Activated naive CD4-positive, alpha-beta T cell (primary cell): ENCODE measurements at places on chromosomes 7 and 10.

GRCh38 chr7:145106001-145106400 lies 270.1 kb upstream of the TPK1 start:
- DNase-seq: no peak

DNA sequence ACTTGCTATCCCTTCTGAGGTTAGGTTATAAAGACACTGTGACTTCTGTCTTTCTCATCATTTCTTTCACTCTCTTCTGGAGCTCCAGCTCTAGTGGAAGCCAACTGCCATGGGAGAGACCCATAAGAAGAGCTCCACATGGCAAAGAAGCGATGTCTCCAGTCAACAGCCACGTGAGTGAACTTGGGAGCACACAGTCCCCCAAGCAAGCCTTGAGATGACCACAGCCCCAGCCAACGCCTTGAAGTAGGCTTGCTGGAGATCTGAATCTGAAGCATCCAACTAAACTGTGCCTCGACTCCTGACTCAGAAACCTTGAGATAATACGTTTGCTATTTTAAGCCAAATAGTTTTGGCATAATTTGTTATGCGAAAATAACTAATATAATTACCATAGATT lies 181.7 kb upstream of the GDF10 start:
- no peak for DNase-seq

- DNase-seq: no peak
Observed at GRCh38 chr10:95785942-95786669, 30.1 kb downstream of the ENTPD1 start.

- no peak for DNase-seq
Observed at GRCh38 chr10:71082960-71083715, 129.2 kb upstream of the UNC5B start.

DNA sequence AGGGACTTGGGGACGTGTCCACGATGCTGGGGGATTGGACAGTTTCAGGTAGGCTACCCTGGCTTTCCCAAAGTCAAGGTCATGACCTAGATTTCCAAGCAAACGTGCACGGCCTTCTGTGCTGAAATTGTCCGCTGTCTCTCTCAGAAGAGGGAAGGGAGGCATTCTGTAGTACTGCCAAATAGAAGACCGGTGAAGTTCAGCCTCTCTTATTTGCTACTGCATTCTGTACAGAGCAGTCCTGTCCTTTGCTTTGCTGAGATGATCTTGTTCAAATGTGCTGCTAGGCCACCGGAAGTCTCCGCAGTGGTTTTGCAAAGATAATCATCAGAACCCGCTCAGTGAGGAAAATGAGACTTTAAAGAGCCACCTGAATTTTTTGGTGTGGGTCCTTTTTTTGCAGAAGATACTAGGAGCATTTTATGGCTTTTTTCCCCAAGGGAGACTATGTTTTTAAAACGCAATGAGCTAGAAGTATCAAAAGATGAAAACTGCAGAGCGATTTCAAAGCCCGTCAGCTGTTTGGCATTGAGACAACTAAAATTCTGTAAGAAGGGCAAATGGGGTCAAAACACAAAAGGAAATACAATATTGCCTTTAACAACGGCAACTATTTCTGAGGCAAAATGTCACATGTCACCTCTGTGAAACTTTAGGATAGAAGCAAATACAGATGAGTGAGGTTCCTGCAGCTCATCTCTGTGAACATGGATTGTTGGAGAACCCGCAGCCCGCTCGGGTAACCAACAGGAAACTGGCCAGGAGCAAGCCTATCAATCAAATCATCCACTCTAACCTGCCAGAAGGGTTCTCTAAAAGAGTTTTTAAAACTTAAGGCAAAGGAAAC lies 1.3 kb upstream of the NMT2 start:
- peak; percentile 20 for DNase-seq

DNA sequence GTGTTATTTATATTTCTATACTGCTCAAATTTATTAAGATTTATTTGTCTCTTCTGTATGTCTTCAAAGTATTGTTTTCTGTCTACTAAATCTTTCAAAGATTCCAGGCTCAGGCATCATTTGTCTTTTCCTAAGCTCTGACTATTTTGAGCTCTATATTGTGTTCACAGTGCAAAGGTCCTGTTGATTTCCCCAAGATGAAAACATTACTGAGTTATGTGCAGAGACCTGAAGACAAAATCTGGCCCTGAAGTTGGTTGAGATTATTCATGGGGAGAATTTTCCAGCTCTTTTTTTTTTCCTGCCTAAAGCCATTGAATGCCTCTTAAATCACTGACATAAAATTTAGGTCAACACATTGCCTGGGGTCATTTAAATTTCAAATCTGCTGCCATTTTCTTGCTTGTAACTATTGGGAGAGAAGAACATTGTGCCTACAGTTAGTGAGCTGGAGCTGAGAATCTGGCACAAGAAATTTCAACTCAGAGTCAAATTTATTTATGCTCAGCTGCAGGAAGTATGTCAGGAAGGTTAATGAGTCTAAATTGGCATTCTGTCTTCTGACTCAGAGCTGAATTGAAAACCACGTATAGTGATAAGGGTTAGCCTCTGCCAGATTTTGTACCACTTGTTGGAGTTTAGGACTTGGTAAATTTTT lies 31.6 kb downstream of the CSTF2T start:
- no peak for DNase-seq

- no peak for DNase-seq
Observed at GRCh38 chr7:85510287-85510686, 323.4 kb upstream of the SEMA3D start.

DNA sequence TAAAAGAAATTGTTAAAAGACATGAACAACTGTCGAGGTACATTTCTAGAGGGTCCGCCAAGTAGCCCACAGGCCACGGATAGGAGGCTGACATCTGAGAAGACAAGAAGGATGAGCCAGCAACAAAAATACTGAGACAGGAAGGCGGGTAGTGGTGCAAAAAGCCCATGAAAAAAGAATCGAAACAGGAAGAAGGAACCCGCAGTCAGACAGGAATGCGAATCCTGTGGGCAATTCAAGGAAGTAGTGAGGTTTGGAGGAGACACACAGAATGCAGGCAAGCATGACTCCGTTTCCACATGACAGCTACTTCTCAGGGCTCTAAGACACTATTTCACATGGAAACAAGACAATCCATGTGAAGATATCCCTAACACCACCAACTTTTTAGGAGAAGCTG lies 125.2 kb downstream of the DOCK4 start:
- no peak for DNase-seq

DNA sequence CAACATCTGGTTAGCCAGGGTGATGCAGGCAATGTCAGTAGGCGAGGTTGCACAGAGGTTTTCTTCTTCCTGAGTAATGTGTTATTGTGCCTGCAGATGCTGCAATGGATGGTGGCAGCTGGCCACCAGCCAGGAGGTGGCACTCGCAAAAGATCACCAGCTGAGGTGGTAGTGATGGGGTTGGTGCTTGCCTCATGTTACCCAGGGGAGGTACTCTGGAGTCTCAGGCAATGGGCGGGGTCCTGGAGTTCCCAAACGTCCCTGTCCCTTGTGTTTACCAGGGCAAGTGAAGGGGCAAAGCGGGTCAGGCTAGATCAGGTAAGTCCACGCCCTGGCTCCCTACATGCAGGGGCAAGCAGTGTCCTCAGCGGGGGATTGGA lies 21.1 kb downstream of the CLRN3 start:
- no peak for DNase-seq

- DNase-seq: no peak
Observed at GRCh38 chr10:306675-307185, 171.5 kb downstream of the ZMYND11 start.

DNA sequence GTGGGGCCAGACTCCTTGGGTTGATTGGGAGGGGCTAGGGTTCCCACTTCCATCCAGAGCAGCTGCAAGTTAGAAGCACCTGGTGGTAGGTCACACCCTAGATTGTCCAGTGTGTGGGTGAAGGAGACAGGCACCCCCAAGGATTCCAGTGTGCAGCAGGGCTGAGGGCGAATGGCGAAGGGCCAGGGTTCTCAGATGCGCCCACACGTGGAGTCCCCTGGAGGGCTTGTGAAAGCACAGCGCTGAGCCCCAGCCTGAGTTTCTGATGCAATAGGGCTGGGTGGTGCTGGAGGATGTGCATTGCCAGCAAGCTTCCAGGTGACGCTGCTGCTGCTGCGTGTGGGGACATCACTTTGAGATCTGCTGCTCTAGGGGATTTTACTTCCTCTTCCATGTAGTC lies 25.4 kb downstream of the TBATA start:
- no peak for DNase-seq

DNA sequence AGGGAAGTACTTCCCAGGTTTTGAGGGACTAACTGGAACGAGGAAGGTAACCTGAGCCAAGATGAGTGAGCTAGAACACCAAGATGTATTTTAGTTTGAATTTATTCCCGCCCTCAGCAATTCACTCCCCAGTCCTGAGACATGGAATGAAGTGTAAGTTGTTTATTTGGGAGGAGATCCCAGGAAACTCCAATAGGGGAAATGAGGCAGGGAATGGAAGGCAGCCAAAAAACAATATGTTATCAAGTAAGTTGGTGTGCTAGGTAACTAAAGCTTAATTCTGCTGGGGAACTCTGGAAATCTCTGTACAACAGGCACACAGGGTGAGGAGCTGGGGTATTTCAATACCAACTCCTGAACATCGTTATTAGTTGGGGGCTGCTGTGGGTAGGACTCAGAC lies 189.7 kb upstream of the HDAC9 start:
- no peak for DNase-seq

GRCh38 chr10:96390460-96390864 lies 31.7 kb upstream of the OPALIN start:
- DNase-seq: no peak

- no peak for DNase-seq
Observed at GRCh38 chr7:103856929-103857328, 132.5 kb downstream of the RELN start.

GRCh38 chr10:6602700-6603084 lies 22.6 kb upstream of the PRKCQ start:
- DNase-seq: no peak

DNA sequence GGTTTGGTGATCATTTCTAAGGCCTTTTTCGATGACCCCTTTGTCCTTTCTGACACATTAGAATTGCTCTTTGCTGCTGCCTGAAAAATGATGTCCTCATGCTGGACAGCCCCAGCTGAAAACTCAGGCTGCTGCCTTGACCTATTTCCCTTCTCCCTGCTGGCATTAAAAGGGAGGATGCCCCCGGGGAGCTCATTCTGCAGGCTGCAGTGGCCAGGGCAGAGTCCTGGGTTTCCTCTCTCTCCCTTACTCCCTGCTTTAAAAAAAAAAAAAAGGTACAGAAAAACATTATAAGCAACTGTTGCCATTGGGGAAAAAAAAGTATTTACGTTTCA lies 35.4 kb downstream of the LRRC4 start:
- DNase-seq: no peak

DNA sequence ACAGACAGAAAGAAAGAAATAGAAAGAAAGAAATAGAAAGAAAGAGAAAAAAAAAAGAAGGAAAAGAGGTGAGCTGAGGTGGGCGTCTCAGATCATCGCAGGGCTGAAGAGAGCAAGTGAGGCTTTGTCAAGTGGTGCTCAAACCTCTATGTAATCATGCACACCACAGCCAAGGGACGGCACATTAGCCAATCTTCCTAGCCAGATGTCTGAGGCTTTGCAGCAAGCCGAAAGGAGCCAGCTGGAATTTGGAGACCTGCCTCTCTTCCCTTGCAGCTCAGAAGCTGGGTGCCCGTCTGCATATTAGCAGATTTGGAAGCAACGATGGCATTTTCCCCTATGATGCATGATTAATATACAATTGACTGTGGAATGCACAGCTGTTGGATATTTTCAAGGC lies 52.5 kb downstream of the ADRA2A start:
- DNase-seq: no peak

GRCh38 chr7:151188252-151188542 lies 1.1 kb upstream of the ASB10 start:
- DNase-seq: no peak

DNA sequence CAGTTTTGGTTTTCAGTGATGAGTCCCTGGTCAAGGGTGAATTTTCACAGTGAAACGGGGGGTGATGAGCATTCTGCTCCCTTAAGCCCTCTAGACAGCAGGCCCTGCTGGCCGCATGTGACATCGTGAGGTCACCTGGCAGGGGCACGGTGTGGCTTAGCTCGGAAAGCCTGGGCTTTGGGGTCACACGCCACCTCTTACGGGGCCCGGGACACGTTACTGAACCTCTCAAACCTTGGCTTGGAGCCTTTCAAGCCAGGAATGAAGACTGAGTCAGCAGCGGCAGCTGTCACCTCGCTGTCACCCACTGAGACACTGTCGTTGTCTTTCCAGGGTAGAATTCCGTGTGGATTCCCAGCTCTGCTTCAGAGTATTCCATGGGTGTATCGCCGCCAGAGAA lies 4.1 kb downstream of the GET4 start:
- DNase-seq: no peak

DNA sequence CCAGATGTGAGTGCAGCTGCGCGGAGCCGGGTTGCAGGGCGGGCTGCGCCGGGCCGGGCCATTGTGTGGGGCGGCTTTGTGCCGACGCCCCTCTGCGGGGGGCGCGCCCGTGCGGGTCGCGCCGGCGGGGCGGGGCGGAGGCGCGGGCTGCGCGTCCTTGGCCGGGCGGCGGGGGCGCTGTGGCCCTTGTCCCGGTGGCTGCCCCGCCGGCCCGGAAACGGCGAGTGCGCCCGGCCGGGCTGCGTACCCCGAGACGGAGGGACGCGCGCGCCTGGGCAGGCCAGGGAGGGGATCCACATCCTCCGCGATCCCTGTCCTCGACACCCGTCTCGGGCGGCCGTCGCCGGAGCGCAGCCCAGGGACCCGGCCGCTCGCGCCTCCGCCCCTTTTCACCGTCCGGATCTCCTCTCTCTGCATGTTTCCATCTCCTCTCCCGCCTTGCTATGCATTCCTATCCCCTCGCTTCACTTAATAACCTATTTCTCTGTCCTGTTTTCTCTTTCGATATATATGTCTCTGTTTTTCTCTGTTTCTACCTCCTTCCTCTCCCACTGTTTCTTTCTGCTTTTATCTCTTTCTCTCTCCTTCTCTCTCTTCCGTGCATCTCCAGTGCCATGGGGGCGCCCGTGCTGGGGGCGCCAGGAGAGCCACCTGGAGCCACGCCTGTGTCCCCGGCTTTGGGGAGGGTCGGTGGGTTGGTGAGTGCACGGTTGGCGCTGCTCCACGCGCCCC lies 765 bp downstream of the PFKFB3 start:
- DNase-seq: no peak

DNA sequence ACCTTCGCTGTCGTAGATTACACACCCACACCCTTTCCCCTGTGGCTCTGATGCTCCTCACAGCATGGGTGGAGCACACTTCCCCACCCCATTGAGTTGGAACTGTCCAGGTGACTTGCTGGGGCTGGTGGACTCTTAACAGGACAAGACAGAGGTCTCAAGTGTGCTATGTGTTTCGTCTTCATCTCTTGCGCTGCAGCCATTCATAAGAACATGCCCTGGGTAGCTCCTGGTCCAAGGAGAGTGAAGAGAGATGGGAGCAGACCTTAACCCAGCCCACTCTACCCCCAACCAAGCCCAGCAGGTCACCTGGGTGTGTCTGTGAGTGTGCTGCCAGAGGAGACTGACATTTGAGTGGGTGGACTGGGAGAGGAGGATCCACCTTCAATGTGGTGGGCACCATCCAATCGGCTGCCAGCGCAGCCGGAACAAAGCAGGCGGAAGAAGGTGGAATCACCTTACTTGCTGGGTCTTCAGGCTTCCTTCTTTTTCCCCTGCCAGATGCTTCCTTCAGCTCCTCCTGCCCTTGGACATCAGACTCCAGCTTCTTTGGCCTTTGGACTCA lies 112.4 kb downstream of the HTR5A start:
- DNase-seq: no peak
